ENCODE measurements at places on chromosomes 5 and 9. TPM values are rescaled to one million over a fixed set of nuclear protein-coding genes. Genes with fewer than 3 reads are reported as not detected.

DNA sequence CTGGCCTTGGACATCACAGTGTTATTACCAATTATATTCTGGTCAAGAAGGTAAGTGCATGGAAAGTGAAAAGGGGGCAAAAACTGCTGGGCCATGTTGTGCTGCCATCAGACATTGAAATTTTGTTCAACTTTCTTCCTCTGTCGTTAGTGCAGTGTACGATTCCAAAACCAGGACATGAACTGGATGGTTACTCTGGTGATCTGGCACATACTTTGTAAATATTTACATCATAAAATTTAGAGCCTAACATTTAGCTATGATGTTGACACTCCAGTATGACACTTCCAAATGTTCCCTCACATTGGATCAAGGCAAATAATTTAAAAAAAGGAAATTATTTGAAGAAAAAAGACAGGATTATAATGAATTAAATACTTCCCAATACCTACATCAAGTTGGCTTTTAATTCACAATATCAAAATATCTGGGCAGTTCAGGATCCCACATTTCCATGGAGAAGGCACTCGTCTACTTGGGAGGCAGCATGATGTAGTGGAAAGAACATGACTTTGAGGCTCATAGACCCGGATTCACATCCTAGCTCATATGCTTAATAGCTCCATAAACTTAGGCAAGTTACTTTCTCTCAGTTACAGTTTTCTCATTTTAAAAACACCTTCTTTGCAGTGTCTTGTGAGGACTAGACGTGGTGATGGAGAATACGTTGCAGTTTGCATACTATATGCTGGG, 342.5 kb upstream of the MPDZ start:
- DNase-seq = no peak

DNA sequence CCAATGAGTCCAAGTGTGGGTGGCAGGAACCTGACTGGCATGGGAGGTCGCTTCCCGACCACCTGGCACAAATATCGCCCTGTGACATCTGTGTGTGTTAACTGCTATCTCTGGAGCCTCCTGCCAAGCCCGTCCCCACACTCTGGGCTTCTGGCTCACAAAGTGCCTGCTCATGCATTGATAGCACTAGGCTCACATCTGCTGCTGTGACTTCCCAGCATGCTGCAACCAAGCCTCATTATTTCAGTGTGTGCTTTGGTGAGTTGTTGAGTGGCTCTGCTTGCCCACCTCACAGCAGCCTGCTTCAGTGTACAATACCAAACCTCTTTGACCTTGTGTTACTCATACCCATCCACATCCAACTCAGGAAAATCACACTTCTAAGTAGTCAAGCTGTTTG, 139.8 kb downstream of the APBA1 start:
- no peak for DNase-seq

DNA sequence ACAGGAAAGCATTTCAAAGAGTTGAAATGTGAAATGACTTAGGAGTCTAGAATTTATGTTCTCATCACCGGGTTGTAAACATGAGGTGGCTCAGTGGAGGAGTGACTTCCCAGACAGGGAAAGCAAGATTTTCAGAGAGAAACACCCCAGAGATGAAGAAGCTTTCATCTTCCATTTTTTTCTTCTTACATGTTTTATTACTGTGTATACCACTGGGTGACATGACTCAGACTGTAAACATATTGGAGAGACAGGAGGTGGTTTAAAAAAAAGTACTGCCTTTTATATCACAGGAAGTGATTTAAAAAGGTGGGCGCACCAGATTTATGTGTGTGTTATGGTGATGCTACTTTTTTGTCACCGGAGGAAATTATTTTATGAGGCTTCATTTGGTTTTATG, 209.1 kb upstream of the TUT7 start:
- no peak for DNase-seq

DNA sequence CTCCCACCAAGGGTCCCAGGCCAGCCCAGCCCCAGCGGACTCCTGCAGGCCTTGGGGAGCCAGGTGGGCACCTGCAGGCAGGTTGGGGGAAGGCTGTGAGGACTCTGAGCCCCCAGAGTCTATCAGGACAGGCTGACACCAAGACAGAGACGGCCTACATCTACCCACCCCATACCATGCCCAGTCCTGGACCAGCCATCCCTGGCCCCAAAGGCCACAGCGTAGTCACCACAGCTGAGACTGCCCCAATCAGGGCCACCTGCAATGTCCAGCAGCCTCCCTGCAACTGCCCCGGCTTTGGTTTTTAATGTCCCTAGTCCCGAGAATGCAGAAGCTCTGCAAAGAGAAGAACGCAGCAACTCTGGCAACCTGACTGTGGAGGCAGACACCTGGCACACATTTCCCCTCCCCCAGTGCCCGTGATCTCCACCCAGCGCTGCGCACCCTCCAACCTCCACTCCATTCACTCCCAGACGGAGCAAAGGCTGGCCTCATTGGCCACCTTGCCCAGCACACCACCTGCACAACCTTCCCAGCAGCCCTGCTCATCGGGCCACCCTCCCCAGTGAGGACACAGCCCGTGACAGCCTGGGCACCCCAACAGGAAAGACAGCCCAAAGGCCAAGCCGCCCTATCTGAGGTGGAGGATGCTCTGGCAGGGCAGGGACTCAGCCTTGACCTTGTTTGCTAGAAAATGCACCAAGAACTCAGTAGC, 14.9 kb downstream of the ADAMTS2 start:
- no peak for DNase-seq

ALDOB gene
- polyA plus RNA-seq = not detected

GRCh38 chr5:177403102-177403791, 2.8 kb upstream of the PFN3 start:
- DNase-seq = peak; percentile 57

SLC27A6 gene
- polyA plus RNA-seq = not detected

DNA sequence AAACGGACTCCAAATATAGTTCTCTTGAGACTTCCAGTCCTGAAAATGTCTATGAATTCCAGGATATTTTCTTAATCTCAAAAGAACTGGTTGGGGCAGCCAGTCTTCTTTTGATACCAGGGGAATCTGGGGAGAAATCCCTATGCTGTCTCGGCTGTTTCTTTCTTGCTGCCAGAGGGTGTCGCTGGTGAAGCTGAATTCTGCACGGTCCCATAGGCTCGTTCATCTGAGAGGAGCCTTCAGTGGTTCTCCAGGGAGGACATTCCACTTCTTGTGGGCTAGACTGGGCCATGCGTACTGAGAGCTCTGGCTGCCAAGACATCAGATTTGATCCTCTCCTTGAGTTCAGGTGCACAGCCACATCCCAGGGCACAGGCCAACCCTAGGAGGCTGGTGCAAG, 155.0 kb upstream of the CLINT1 start:
- DNase-seq = no peak

- DNase-seq = no peak
Observed at GRCh38 chr5:116626272-116626723, 51.7 kb upstream of the SEMA6A start.

- no peak for DNase-seq
Observed at GRCh38 chr5:156314416-156314815, 12.5 kb upstream of the SGCD start.

DNA sequence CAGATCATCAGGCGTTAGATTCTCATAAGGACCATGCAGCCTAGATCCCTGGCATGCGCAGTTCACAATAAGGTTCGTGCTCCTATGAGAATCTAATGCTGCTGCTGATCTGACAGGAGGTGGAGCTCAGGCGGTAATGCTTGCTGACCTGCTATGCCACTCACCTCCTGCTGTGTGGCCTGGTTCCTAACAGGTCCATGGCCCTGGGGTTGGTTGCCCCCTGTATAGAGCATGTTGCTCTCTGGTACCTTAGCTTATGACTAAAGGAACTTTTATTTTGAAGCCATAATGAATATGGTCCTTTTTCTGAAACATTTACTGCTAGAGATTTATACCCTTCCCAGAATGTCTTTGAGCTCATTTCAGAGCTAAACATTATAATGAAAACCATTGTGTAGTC, 3.1 kb downstream of the MAN2A1 start:
- no peak for DNase-seq

GRCh38 chr9:124549016-124549415, 41.8 kb upstream of the NR5A1 start:
- DNase-seq = no peak

GRCh38 chr5:41683181-41683580, 172.8 kb upstream of the PLCXD3 start:
- no peak for DNase-seq

- DNase-seq = peak; percentile 76
Observed at GRCh38 chr9:131755541-131756198, 15.8 kb upstream of the RAPGEF1 start.

DNA sequence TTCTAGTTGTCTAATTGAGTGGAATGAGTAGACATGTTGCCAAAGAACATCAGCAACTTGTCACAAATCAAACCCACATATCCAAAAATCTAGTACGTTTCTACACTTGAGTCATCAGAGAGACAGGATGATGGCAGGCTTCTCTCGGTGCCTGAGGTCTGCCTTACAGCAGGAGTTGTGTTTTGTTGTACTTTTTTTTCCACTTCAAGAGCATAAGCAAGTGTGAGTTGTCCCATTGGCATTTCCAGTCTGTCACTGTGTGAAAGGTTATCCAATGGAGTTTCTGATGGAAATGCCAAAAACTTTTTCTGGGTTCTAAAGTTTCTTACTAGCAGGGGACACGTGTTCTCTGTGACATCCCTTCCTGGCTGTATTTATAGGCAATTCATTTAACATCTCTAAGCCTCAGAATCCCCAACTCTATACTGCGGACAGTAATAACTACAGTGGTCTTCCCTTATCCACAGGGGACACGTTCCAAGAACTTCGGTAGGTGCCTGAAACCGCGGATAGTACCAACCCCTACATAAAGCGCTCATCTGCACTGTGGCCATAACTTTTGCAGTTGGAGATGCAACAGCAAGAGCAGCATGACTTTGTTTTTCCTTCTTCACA, 246.5 kb downstream of the SYK start:
- DNase-seq = no peak

DNA sequence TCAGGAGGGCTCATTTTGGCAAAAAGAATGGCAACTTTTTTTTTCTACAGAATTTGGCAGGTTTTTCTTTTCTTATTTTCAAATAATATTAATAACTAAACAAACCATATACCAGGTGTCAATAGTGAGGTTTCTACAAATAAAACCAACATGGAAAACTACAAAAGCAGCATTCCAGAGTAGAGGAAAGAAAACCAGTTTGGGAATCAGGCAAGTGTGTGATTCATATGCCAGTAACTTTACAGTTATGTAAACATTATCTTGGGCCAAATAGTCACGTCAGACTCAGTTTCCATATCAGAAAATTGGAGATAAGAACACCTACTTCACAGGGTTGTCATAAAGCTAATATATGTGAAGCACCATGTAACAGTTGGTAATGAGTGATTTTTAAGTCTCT, 51.7 kb downstream of the FBXW11 start:
- DNase-seq = no peak

GRCh38 chr5:1886846-1887587, 4.3 kb upstream of the IRX4 start:
- DNase-seq = no peak

- no peak for DNase-seq
Observed at GRCh38 chr9:121675381-121675780, 23.9 kb downstream of the DAB2IP start.

GRCh38 chr5:149957855-149958254, 2.7 kb upstream of the SLC26A2 start:
- no peak for DNase-seq
